ENCODE measurements at places on chromosomes 4 and X.
A peak's percentile ranks its signal among the peaks of the same experiment; 100 is the strongest.

- DNase-seq: no peak
Measured at GRCh38 chr4:15665753-15666365, 10.7 kb upstream of the FBXL5 start.

GRCh38 chr4:11494232-11494631 is 65.5 kb upstream of the HS3ST1 start:
- no peak for DNase-seq

DNA sequence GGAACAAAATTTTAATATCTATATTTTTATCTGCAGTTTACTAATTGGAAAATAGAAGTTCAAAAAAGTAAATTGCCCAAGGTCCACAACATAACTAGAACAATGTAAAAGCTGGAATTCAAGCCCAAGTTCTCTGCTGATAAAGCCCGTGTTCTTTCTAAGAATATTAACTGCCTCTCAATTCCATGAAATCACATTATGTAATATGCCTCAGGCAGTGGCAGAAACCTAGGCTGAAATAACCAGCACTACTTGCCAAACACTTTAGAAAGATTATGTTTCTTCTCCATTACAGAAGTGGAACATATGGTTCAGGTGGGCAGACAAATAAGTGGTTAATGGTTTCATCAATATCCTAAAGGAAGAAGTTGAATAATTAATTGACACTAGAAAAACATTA is 56.7 kb upstream of the ADGRL3 start:
- DNase-seq: no peak

- DNase-seq: no peak
Measured at GRCh38 chr4:80237992-80238391, 28.5 kb upstream of the FGF5 start.

- no peak for DNase-seq
Measured at GRCh38 chr4:6658209-6658595, 17.7 kb downstream of the MRFAP1 start.

DNA sequence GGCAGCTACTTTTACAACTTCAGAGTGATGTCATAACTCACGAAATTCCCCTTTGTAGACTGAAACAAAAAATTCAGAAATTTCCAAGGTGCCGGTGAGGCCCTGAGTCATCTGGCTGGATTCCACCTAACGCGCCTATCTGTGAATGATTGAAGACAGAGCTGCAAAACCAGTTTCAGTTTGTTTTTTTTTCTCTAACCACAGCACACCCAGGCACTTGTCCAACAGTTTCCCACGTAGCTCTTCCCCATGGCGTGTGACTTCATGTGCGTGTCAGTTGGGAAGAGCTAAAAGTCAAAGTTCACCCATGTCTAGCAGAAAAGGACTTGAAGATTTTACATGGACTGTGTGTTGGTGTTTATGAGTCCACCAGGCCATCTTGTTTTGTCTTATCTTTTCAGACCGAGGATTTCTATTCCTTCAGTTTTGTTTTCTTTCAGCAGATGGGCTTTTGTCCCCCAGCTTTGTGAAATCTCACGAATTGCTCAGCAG is 16.4 kb downstream of the TCEANC start:
- no peak for DNase-seq

- DNase-seq: no peak
Measured at GRCh38 chr4:5125321-5125720, 74.0 kb downstream of the STK32B start.

- DNase-seq: peak; percentile 25
Measured at GRCh38 chr4:118834960-118835569, 861 bp downstream of the SEC24D start.

- DNase-seq: no peak
Measured at GRCh38 chr4:54067166-54067565, 2.8 kb upstream of the CHIC2 start.

DNA sequence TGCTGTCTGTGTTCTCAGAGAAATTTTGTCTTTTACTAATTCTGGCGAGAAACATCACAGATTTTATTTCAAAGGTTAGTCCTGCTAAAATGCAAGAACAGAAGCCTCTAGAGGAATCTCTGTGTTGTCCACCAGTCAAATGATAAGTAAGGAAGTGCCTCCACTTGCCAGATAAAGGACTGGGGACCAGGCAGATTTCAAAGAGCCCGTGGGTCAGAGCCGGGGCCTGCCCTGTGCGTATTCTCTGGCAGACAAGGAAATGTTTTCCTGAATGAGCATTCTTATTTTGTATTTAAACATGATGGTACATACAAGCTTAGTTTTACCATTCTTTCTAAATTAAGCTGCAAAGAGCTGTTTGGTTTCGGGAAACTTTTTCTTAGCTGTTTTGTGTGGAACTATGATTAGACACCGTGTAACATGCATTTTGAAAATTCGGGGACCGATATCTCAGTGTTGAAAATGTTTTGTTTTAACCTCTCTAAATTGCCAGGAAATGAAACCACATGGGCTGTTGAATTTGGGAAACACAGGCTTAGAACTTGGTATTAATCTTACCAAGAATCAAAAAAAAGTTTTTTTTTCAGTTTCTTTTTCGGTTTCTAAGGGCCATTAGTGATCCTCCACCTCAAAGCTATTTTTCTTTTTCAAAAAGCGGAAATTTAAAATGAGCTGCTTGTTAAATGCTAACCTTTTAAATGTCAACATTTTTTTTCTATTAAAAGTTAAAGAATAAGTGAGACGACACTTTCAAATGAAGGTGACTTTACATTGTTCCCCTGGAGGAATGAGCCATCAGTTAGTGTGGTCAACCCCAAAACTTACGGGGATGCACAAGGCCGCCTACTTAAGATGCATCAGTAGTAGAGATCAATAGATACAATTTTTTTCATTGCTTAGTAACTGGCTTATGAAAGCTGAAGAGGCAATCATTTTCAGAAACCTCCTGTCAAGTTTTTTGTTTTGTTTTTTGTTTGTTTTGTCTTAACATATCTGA is 89.6 kb upstream of the MTM1 start:
- no peak for DNase-seq

DNA sequence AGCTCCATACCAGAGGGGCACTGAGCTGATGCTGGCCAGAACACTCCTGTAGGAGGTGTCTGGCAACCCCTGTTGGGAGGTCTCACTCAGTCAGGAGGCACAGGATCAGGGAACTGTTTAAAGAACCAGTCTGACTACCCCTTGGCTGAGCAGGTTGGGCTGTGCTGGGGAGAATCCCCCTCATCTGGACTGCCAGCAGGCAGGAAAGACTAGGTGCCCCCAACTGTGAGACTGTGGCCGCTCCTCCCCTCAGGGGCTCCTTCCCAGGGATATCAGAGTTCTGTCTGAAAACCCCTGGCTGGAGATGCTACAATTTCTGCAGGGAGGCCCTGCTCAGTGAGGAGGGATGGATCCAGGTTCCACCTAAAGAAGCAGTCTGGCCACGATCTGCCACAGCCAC is 245.3 kb downstream of the MAPK10 start:
- no peak for DNase-seq

DNA sequence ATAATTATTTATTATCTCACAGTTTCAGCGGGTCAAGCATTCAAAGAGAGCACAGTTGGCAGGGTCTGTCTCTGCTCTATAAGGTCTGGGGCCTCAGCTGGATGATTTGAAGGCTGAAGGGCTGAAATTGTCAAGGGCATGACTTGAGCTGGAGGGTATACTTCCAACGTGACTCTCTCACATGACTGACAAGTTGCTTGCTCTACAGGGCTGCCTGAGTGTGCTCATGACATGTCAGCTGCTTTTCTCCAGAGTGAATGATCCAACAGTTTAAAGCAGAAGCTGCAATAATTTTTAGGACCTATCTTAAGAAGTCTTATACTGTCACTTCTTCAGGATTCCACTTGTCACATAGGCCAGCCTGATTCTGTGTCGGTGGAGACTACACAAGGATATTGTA is 51.2 kb downstream of the TIGD2 start:
- DNase-seq: no peak

- no peak for DNase-seq
Measured at GRCh38 chr4:2250357-2251072, 8.6 kb upstream of the HAUS3 start.

GRCh38 chrX:148412006-148412405 is 88.4 kb upstream of the AFF2 start:
- no peak for DNase-seq

- DNase-seq: no peak
Measured at GRCh38 chr4:184461711-184462441, 12.5 kb downstream of the IRF2 start.

GRCh38 chr4:155807021-155807420 is 48.2 kb downstream of the GUCY1B1 start:
- no peak for DNase-seq

- no peak for DNase-seq
Measured at GRCh38 chr4:123348946-123349345, 47.6 kb upstream of the SPRY1 start.

GRCh38 chr4:23736466-23736865 is 153.4 kb downstream of the PPARGC1A start:
- DNase-seq: no peak

- no peak for DNase-seq
Measured at GRCh38 chr4:77615153-77615552, 9.5 kb downstream of the CXCL13 start.

DNA sequence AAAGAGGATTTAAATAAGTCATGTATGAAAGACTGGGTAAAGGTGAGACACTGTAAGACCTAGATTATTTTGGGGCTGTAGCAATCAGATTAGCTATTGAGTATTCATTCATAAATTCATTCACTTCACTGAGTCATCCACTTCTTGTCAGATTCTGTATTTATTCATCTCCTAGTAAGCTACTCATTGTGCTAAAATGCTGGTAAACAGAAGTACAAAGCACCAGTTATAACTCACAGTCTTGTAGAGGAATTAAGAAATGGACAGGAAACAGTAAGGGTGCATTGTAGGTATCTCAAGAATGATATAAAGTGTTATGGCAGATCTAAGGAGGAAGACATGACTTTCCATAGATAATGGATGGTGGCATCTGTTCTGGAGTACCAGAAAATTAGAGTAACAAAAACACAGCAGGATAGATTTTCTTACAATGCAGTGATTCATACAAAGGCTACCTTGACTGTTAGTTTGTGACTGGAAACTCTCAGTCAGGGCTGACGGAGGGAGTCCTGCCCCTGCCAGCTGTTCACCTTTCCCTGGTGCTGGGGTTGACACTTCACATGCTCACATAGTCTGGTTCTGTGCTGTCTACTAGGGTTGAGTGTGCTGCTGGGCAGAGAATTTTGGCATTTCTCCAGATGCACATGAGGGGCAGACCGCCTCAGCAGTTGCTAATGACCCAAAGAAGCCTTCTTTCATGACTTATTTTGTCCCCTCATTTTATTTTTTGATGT is 26.5 kb upstream of the HAND2 start:
- DNase-seq: no peak

DNA sequence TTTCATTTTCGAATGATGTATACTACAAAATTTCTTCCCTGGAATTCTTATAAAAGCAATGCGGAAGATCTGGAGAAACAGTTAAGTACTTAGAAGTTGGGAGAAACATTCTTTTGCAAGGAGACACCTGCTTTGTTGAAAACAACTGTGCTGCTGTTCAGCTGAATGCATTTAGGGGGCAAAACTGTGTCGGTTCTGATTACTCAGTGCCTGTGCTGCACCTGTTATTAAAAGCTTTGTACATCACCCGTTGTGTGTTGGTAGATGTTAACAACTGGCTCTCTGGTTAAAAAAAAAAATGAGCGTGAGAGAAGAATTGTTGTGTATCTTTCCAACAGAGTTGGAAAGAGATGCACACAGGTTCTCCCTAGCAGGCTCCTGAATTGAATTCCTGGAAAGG is 184.1 kb upstream of the HHIP start:
- DNase-seq: no peak

GRCh38 chr4:40577588-40578253 is 51.9 kb downstream of the RBM47 start:
- DNase-seq: no peak

- no peak for DNase-seq
Measured at GRCh38 chr4:67465032-67465762, 80.1 kb downstream of the CENPC start.

- DNase-seq: no peak
Measured at GRCh38 chr4:42397635-42398170, 415 bp downstream of the SHISA3 start.

- no peak for DNase-seq
Measured at GRCh38 chr4:108247387-108248049, 78.8 kb upstream of the LEF1 start.

DNA sequence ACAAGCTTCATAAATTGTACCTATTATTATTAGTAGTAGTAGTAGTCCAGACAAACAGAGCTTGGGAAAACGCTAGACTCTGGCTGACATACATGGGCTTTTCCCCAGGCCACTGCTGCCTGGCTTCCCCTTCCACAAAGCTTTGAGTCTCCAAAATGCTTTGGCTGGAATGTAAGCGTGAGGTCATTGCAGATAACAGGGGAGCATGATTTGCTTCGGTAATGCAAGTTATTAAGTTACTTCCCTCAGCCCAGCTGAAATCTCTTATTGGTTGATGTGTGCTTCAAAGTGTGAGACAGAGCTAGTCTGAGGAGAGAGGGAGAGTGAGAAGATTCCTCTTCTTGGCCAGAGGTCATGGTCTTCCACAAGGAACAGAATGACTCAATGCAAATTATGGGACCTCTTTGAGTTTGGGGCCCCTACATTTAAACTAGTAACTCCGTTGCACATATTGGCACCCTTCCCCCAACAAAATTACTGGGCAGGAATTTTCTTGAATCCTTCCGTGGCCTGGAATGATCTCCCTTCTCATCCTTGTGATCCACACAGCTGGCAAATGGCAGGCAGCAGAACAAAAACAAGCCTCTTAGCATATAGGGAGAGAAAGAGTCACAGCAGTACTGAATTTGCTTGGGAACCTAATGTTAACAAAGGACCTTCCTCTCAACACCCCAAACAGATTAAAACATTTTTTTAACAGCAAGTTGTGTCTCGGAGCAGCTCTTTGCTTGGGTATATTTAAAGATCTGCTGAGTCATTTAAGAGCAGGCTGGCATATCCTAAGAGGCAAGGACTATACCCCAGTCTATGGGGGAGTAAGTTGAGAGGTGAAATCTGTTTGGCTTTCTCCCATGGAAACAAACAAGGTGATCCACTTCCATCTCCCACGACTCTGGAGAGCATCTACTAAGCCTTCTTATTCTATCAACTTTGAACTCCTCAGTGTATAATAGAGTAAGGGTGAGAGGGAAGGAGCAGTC is 19.9 kb downstream of the AR start:
- DNase-seq: no peak

- DNase-seq: no peak
Measured at GRCh38 chrX:84248226-84248625, 60.2 kb upstream of the RPS6KA6 start.

GRCh38 chr4:41369680-41370079 is 113.0 kb downstream of the UCHL1 start:
- DNase-seq: no peak

DNA sequence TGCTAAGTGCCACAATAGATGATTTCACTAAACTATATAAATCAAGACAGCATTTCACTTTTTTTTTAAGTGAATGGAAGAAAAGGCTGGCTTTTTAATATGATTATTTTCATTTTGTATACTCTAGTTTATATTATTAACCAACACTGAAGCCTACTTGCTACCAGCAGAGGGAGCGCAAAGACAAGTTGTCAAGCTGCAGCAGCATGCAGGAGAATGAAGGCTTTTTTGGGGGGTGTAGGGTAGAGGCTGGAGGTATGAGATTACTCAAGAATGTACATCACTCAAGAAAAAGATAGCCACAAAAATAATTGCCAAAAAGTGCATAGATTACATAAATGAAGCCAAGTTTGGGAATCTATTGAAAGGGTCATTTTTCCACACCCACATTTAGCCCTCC is 519.5 kb downstream of the FGF13 start:
- DNase-seq: no peak

GRCh38 chr4:112127803-112128202 is 17.5 kb upstream of the FAM241A start:
- DNase-seq: no peak
